Pancreas (tissue), 10 donors: ENCODE measurements at places on chromosomes 5 and 9.

DNA sequence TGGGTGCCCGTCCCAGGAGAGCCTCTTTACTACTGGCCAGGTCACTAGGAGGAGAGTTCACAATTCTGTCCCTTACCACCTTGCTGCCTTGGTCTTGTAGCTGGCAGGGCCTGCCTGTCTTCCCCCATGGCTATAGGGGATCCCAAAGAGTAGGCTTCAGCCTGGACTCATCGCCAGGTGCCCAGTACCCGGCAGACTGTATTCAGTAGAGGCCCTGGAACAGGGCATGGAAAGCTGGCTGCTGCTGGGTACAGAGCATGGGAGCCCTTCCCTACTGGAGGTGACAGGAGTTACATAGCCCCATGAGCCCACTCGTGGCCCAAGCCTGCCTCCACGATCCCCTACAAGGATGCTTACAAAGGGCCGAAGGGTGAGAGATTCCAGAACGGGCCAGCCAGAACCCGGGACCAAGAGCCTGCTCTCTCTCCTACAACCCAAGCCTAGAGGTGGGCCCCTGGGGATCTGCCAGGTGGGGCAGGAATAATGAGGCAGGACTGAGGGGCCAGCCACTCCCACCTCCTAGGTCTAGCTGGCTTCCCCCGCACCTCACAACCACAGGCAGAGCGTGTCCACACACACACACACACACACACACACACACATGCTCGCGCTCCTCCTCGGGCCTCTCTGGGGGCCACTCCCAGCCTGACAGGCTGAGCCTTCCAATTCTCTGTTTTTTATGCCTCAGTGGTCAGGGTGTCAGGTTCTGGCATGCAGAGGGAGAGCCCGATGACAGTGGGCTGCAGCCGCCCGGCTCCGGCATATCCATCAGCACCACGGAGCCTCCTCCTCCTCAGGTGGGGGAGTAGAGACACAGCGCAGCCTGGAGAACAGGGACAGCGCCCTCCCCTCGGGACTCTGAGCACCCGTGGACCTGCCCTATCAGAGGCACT lies 186.0 kb downstream of the PAX5 start:
- no peak for DNase-seq

DNA sequence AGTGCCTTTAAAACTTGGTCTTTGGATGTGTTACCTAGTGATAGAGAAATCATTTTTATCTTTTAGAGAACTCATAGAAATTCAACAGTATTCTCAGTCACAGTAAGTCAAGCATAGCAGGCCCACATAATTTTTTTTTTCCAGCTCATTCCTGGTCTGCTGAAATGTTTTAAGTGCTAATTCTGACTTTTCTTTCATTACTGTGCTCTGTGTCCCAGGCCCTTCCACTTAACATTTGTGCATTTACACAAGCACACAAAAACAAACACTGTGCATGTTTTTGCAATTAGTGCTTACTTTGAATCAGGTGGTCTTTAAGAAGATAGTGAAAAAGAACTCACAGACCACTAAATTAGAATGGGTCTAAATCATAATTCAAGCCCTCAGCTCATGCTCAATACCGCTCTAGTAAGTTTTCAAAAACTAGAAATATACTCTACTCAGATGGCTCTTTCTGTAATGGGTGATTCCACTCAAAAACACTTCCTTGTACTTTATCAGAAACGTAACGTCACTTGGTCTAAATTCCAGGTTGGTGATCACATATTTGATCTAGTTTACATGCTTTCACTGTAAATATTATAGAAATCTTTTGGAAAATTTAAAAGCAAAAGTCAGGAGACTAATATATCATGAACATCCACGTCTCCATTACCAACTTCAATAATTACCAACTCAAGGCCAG lies 107.8 kb downstream of the PCSK5 start:
- DNase-seq = no peak

GRCh38 chr5:3077684-3078083 lies 326.2 kb upstream of the IRX2 start:
- DNase-seq = no peak

- DNase-seq = peak; percentile 76
These were observed 243.6 kb downstream of the AUH start for GRCh38 chr9:91117959-91118703.

GRCh38 chr9:18127499-18127875 lies 346.5 kb upstream of the ADAMTSL1 start:
- DNase-seq = no peak

DNA sequence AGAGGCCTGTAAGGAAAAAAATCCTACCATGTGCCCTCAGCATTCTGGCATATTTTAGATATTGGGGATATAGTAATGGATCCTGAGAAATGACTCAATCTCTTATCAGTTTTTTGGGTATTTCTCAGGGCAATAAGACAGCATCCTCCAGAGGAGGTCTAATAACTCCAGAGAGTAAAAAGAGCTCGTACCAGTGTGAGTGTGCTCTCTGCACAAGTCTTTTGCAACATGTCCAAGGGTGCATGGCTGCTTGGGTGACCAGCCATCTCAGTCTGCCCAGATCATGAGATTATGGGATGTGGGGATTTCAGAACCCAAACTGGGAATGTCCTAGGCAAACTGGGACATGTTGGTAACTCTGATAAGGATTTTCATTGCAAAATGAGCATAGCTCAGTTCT lies 15.3 kb downstream of the ASPN start:
- no peak for DNase-seq

- DNase-seq = no peak
These were observed 31.6 kb upstream of the DTWD2 start for GRCh38 chr5:119019949-119020348.

- DNase-seq = no peak
These were observed 101.6 kb downstream of the NIPBL start for GRCh38 chr5:36978196-36978595.

GRCh38 chr5:133321833-133322420 lies 270.1 kb downstream of the HSPA4 start:
- DNase-seq = peak; percentile 39

GRCh38 chr5:6340100-6340499 lies 38.2 kb downstream of the MED10 start:
- DNase-seq = no peak

DNA sequence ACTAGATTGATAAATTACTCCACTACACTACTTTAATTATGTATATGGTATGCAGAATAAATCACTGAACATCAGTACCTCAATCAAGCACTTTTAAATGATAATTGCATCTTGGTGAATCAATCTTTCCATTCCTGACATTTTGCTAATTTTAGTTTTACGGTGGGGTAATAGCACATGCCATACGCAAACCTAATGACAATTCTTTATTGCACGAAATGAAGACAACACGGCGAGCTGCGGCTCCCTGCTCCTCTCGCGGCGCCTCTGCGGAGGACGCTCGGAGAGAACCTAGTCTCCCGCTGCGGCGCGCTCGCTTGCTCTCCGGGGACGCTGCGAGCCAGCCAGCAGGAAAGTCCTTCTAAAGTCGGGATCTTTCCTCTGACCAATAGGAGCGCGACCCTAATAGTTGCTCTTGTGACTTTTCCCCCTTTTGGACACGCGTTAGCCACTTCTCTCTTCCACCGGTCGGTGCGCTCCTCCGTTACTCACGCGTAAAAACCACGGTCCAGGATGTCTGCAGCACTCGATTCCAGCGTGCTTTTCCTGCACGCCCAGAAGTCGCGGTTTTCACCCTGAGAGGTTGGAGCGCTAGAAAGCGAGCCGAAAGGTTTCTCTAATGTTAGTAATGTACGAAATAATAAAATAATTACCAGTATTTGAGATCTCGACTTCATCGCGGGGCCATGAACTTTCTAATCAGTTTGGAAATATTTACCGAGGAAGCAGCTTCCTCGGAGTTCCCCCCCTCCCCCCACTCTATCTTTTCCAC lies 1.0 kb upstream of the MEF2C start:
- DNase-seq = peak; percentile 21

DNA sequence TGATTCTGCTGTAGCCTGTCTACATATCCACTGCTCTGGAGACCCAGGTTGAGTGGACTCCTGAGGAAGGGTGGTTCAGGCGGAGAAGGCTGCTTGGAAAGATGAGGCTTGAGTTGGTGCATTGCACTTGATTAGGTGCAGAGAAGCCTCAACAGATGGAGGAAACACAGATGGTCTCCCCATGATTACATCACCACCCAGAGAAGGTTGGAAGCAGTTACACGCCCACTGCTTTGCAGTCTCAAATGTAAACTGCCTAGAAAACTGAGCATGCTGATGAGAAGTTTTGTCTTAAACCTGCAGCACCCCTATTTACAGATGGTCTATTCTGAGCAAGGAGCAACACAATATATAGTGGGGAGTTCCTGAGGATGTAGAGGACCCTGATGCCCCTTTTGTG lies 266.6 kb downstream of the PIK3R1 start:
- no peak for DNase-seq

DNA sequence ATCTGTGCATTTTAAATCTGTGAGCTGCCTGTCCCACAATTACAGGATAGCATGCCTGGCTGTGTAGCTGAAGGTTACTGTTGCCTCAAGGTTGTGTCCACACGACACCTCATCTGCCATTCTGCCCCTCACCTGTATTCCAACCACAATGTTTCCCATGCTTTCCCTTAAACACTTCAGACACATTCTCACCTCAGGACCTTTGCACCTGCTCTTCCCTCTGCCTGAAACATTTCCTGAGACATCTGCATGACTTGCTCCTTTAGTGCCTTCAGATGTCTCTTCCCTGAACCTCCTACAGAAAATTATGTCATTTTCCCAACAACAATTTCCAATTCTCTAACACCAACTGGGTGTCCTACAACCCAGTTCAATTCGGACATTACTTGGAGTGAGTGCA lies 120.4 kb downstream of the ZNF608 start:
- DNase-seq = no peak

- DNase-seq = no peak
These were observed 1402.1 kb upstream of the ACO1 start for GRCh38 chr9:30982301-30982700.

- no peak for DNase-seq
These were observed 2.0 kb downstream of the DENND1A start for GRCh38 chr9:123927625-123928532.

DNA sequence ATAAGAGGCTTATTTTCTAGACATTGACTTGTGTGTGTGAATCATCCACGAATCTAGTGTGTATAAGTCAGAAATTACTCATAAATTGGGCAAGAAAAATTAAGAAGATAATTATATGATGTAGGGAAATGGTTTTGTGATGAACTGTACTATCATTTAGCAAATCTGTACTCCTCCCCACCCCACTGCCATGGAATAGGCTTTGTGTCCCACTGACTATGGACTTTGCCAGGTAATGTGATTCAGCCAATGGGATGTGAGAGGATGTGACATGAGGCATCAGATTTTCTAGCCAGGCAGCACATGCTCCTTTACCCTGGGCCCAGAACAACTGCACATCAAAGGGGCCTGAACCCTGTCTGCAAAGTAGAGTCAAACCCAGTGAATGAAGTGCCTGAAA lies 406.6 kb downstream of the CTNND2 start:
- DNase-seq = no peak

GRCh38 chr9:119181561-119181960 lies 187.7 kb downstream of the BRINP1 start:
- no peak for DNase-seq

GRCh38 chr9:130313103-130313858 lies 47.7 kb downstream of the HMCN2 start:
- DNase-seq = no peak
